ENCODE measurements at places on chromosomes 2 and 18.

DNA sequence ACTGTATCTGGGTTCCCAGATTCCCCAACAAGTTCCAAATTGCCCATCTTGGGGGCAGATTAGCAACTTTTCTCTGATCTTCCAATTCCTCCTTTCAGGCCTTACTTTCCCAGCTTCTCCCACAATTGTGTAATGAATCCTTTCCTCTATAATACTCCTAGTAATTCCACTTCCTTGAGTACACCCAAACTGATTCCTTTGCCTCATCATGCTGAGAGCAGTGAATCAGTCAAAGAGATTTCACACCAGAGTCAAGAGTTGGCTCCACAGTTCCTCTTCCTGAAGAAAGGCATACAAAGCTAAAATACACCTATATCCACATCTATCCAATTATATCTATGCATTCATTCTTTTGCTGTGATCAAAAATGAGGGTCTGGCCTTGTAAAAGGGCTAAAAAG lies 28.6 kb upstream of the DAPL1 start:
- DNase-seq: no peak

DNA sequence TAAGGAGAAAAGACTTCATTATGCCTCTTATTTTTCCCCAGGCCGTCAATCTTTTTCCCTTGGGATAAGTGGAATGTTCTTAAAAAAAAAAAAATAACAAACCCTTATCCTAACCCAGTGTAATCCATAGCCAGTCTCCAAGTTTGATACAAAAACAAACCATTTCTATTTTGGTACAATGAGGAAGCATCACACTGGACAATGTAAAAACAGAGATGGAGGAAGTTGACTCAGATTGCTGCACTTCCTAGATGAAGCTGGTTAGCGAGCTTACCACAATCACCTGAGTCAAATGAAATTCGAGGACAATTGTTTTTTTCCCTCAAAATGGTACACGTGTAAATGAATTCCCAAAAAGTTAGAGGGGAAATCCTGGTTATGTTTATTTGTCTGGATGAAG lies 259.7 kb downstream of the TCF4 start:
- no peak for DNase-seq

DNA sequence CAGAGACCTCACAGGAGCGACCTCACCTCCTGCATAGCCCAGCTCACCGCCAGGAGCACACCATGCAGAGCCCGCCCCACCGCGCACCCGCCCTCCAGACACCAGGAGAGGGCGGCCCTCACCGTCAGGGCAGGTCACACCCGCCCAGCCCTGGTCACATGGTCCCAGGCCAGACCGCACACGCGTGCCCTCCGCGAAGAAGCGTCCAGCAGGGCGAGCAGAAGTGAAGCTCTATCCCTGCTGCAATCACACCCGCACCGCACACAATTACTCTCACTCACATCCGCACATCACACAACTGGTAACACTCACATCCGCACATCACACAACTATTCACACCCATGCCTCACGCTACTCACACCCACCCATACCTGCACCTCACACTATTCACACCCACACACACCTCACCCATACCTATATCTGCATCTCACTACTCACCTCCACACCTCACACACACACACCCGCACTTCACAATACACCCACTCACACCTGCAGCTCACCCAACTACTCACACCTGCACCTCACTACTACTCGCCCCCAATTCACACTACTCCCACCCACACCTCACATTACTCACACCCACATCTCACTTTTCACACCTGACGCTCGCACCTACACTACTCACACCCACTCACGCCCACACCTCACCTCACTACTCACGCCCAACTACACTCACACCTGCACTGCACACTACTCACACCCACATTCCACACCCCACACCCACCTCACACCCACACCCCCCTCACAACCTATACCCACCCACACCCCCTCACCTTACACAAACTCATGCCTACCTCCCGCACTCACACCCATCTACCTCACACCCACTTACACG lies 242.0 kb downstream of the HDAC4 start:
- DNase-seq: no peak

GRCh38 chr2:227805578-227805977 lies 8.1 kb upstream of the CCL20 start:
- no peak for DNase-seq

DNA sequence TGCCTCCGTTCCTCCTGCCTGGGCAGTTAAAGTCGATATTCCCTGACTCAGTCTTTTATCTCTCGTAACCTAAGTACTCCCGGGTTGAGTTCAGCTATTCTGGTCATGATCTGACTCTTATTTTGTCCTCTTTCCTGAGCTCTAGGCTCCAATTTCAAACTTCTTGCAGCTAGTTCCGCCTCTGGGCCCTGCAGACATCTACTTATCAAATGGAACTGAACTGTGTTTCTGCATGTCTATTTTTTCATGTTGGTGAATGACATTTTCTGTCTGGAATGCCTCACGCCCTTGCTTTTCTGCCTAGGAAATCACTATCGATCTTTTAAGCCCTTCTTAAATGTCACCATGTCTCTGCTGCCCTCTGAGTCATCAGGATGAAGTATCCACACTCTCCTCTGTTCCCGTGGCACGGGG lies 101.5 kb downstream of the VAPA start:
- no peak for DNase-seq

DNA sequence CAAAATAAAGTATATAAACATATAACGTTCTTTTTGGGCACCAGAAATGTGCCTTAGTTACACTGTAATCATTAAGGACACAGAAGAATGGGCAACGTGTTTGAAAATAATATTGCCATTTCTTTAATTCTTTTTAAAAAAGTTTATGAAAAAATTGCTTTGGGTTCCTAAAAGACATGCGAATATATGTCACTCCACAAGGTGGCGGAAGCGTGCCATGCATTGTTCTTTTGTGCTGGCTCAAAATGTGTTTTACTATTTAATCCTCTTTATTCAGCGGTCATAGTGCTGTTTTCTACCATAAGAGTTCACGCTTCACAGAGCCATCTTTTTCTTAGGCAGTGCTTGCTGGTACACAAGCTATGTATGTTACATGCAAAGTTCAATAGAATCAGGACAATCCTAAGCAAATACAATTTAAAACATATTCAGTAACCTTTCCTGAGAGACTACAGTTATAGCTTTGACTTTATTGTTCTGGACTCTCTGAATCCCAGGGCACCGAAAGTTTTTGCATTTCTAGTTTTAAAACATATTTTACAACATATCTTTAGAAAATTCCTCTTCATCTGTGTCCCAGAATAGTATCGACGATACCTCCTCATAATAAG lies 147.8 kb upstream of the ERBB4 start:
- peak; percentile 22 for DNase-seq

DNA sequence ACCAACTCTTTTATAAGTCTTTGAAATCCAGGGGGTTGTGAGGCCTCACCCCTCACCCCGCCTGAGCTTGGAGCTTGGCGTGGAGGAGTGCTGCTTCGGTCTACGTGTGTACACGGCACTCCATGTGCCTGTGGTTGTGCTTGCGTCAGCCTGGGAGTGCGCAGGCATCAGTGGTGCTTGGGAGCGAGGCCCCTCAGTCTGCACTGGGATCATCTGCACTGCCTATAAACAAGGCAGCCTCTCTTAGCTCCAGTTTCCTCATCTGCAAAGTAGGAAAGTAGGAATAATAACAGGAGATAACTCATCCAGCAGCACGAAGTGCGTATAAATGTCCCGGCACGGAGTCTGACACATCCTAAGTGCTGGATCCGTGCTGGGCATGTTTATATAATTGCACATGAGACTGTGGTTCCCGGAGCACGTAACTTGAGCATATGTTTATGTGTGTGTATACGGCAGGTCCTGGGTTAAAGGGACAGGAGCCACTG lies 1.2 kb downstream of the GYPC start:
- DNase-seq: peak; percentile 30

- no peak for DNase-seq
Measured at GRCh38 chr2:34979148-34979547, 1376.4 kb upstream of the CRIM1 start.

DNA sequence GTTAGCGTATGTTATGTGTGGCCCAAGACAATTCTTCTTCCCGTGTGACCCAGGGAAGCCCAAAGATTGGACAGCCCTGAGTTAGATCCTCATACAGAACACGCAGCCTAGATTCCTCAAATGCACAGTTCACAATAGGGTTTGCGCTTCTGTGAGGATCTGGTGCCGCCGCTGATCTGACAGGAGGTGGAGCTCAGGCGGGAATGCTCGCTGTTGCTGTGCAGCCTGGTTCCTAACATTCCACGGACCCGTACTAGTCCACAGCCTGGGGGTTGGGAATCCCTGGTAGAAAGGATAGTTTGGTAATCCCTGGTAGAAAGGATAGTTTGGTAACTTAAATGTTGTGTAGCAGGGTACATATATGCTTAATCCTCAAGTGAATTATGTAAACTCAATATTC lies 27.0 kb downstream of the MAPRE3 start:
- no peak for DNase-seq

DNA sequence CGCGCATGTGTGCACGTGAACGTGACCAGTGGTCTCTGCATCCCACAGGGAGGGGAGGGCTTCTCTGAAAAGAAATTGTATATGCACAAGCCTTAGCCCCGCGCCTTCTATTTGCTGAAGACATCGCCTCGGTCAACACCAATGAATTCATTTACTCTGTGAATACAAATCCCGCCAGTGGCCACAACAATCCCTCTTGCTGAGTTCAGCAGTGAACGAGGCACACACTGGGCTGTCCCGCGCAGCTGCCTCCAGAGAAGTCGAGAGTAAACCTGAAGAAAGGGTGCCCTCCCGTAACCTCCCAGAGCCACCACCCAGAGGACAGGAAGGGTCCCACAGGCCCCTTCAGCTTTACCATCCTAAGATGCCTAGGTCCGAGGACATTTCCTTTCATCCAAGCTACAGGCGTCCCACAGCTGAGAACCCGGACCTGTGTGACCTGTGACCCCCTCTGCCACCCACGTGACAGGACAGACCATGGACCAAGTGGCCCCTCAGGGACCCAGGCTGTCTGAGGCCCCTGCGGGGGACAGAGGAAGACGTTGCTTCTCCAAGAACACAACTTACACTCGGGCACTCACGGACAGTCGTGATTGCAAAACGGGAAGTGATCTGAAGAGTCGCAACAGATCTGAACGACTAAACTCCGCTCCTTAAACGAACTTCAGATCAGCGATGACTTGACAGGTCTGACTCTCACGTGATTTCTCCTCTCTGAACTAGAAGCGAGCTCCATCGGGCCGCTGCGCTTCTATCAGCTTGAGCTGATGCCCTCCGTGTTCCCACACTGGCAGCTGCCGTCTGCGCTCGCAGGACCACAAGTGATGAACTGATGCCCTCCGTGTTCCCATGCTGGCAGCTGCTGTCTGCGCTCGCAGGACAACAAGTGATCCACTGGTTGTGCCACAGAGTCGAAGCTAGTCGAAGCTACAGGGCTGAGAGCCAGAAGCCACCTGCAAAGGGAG lies 92.7 kb downstream of the ZNF516 start:
- no peak for DNase-seq

GRCh38 chr2:62968168-62968567 lies 82.5 kb upstream of the OTX1 start:
- DNase-seq: no peak

DNA sequence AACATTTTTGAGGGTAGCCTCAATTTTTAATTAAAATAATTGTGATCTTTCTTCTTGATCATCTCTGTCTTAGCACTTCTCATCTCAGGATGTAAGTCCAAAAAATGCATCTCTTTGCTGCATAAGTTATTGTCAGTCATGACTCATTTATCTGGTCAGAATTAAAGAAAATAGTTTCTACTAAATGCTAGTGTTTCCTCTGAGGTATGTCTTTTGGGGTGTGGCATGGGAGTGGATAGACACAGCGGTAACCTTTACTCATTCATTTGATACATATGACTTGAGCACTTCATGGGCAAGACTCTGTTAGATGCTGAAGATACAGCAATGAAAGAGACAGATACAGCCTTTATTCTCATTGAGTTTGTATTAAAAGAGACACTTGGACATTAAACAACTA lies 284.7 kb downstream of the IRS1 start:
- no peak for DNase-seq

GRCh38 chr2:70627211-70627898 lies 73.7 kb upstream of the TGFA start:
- DNase-seq: no peak

- DNase-seq: no peak
Measured at GRCh38 chr2:1766425-1766824, 22.1 kb upstream of the PXDN start.

- no peak for DNase-seq
Measured at GRCh38 chr2:207775473-207775872, 5.8 kb upstream of the FZD5 start.

DNA sequence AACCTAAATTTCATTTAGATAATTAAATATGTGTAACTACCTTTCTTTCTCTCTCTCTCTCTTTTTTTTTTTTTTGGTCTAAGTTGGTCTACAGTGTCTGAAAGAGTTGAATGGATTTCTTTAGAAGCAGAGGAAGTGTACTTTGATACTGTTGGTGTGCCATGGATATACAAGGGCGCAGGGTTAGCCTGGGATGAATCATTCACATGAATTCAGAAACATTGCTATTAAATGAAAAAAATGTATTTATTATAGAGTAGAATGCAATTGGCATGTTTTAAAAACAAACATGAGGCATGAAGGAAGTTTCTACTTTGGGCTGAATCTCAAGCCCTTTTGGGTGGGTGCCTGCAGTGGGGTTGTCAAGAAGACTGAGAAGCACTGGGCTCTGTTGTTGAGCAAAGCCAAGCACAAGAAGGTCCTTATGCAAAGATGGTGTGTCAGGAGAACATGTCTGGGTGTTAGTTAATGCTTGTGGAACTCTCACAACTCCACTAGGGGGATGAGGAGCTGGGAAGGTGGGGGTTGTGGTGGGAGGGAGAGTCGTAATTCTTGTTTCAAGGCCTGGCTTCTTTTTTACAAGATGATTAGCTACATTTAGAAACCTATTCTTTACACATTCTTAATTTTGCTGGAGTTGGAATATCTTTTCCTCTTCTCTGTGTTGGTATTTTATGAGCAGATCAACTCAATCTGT lies 57.9 kb downstream of the LYPD6 start:
- no peak for DNase-seq

DNA sequence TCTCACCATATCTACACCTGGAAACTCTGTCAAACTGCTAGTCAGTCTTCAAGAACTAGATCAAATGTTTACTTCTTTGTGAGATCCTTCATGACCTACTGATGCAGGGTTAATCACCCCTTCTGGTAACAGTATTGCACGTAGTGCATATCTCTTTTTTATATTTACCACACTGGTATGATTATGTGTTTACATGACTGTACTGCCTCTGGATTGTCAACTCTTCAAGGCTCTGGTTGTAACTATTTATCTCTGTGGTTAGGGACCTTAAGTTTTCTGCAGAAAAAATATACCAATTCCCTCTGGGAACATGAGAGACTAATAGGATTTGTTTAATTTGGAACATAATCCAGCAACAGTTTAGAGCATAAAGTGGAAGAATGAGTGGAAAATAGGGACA lies 135.5 kb downstream of the PDE1A start:
- no peak for DNase-seq

DNA sequence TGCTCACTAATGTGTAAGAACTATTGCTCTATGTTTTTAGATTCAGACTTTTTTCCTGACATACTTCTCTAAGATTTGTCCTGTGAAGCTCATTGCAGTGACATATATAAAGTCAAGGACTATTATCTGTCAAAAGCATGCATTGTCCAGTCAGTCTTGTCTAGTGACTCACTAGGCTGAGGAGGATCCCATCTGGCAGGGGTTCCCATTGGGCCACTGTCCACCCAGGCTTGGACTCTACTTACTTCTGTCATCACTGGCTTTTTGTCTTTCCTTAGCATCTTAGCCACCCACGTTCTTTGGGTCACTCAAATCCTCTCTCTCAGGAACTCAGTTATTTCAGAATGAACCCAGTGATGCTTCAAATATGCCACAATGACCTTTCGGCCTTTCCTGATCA lies 132.6 kb upstream of the NABP1 start:
- DNase-seq: no peak

Data from CD4-positive, alpha-beta T cell (primary cell).